Islet precursor cell (in vitro differentiated cells): ENCODE measurements at places on chromosomes 11 and 22.

- no peak for DNase-seq
These were observed 121.7 kb upstream of the CHORDC1 start for GRCh38 chr11:90344546-90344945.

DNA sequence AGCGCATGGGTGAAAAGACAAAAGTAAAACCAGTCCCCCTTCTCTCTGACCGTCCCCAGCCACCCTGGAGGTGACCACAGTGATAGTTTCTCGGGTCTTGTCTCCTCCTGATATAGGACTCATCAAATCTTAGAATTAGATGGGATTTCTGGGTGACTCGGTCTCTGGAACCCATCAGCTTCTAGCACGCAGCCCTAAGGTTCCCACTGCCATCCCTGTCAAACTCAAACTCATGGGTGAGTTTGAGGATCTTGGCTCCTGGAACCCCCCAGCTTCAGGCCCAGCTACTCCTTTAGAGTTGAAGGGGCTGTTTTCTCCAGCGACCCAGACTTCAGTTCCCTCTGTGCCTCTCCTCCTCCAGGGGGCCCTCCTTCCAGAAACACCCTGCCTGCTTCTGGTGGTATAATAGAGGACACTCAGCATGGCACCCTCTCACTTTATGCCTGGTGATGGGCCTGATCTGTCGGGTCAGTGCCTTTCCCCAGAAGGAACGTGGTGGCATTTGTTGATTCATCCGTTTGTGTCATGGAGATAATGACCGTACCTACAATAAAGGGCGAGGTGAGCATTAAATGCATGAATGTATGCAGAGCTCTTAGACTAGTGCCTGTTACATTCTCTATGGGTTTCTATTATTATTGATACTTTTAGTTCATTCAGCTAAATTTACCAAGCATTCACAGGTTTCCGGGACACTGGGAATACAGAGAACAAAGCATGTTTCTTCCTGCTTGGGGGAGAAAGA is 31.7 kb downstream of the MCM5 start:
- no peak for DNase-seq

- peak; percentile 20 for DNase-seq
These were observed 8.6 kb upstream of the UPB1 start for GRCh38 chr22:24486501-24486921.

DNA sequence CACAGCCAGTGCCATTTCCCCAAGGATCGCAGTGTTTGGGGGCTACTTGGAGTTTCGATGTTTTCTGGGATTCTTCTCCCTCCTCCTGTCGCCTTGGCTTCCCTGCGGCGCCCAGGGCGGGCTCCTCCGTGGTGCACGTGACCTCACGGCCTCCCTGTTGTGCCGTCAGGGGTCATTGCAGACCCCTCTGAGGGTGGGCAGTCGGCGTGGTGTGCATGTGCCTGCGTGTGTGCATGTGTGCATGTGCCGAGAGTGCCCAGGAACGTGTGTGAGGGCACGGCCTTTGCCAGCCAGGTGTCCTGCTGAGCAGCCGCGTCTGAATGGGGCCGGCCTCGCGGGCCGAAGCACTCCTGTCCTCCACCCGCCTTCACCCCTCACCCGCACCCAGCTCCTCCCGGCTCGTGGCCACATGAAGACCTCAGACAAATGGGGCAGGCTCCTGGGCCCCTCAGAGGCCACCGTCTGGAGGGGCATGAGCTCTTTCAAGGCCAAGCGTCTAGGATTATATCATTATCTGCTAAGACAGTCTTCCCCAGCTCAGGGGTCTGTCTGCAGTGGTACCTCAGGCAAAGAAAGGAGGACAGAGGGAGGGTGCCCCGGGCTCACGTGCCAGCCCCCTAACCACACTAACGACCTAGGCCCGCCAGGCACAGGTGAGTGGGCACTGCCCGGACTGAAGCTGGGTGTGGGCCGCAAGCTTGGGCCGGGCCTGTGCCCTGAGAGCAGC is 9.4 kb upstream of the MRPL23 start:
- no peak for DNase-seq

GRCh38 chr22:44956840-44957767 is 52.7 kb downstream of the PHF21B start:
- no peak for DNase-seq

DNA sequence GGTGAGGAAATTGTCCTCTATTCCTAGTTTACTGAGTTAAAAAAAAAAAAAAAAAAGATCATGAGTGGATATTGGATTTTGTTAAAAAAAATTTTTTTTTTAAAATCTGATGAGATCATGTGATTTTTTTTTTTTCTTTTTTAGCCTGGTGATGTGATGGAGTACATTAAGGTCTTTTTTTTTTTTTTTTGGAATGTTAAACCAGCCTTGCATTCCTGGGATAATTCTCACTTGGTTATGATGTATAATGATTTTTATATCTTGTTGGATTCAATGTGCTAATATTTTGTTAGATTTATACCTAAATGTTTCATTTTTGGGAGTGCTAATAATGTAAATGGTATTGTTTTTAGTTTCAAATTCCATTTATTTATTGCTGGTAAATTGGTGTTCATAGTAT is 43.3 kb downstream of the DDX10 start:
- no peak for DNase-seq

- DNase-seq: no peak
These were observed 13.1 kb upstream of the RPL3 start for GRCh38 chr22:39332441-39333064.
